ENCODE measurements at places on chromosomes 1 and 21.

DNA sequence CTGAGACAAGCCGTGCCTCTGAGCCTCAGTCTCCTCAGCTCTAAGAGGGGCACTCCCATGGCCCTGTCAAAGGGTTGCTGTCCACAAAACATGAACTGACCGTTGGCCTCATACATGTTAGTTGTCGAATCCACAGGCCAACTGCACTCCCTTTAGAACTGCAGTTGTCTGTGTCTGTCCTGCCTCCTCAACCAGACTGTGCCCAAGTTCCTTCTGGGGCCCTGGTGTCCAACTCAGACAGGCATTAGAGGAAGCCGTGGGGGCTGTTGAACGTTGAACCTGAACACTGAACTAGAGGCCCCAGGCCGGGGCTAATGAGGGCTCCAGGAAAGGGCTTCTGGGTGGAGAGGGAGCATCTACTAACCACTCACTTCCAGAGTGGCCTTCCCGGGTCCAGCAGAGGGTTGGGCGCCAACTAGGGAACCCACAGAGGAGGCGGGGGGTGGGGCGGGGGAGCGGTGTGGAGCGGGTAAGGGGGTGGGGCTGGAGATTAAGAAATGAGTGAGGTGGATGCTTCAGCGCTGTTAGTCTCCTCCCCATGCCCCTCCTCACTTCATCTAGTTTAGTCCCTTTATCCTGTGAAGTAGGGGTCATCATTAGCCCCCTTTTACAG is at the start of gene RAB42:
TSS of gene RAB42 (plus strand) at position 558 of the 613 bp plus-strand sequence. CDS start 247 bp downstream, outside the sequence.
- peak; percentile 58 for DNase-seq

DNA sequence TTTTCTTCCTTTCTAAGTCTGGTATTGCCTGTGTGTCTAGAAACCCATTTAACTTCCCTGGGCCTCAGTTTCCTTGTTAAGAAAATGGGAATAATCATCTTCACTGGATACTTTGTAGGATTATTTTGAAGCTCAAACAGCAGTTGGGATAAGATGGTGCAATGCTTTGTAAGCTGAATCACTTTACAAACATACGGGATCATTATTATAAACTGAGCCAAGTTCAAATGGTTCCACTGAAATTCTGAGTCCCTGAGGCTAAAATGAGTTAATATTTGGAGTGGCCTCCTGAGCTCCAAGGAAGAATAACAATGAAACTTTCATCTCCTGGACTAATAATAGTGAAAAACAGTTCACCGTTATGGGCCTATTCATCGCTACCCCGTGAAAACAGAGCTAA is 388.0 kb downstream of the PLPP3 start:
- DNase-seq, result no peak

GRCh38 chr1:23741609-23742008 is 1.7 kb upstream of the ELOA start:
- DNase-seq, result no peak

- no peak for DNase-seq
Observed at GRCh38 chr1:41286992-41287391, 44.9 kb upstream of the SCMH1 start.

DNA sequence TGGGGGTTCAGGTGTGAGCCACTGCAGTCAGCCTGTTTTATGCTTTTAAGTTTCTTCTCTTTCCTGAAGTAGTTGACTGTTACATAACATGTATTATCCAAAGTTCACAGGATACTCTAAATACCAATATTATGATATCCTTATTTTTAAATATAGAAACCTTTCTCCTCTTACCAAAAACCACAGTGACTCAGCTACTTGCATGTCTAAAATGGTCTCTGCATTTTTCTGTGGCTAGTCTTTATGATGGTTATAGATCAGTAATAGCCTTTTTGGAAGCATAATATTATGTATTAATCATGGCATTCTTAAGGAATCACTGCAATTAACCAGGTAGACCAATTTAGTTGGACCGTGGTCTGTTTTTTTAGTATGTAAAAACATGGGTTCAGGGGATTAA is 210.8 kb upstream of the CACYBP start:
- DNase-seq, result no peak

DNA sequence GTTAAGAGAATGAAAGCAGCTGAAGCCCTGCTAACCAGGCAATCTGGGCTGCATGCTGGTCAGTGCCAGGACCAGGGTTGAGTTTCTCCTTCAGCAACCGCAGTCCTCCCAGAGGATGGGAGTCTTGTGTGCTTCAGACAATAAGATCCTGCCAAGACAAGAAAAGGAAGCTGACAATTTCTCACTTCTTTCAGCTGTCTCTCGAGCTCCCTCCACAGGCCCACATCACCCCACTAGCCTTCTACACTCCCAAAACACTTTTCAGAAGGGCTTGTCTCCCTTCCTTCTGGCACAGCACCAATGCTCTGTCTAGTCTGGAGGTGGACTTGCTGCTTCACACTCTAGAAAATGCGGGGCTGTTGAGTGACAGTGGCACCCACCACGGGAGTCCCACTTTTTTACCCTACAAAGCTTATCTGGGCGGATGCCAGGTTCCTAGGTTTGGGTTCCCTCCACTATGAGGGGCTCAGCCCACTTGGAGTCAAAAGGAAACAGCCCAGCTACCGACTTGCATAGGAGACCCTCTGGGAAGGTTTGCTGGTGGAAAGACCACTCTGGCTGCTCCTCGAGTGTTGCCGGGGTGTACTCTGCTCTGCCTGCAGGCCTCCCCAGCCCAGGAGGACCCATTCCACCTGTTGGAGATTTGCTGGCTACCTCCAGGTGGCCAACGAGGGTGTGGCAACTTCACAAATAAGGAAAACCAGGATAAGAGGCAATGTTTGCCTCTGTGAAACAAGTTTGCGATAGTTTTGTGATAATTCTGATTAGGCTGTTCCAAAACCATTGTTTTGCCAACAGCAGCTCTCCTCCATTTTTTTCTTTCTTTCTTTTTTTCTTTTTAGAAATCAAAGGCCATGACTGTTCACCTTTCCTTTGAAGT is 68.9 kb downstream of the TENT5C start:
- DNase-seq, result peak; percentile 29

- DNase-seq, result no peak
Observed at GRCh38 chr1:14228677-14229076, 369.8 kb upstream of the KAZN start.

- DNase-seq, result peak; percentile 55
Observed at GRCh38 chr1:28518745-28519341, 13.0 kb downstream of the RCC1 start.

DNA sequence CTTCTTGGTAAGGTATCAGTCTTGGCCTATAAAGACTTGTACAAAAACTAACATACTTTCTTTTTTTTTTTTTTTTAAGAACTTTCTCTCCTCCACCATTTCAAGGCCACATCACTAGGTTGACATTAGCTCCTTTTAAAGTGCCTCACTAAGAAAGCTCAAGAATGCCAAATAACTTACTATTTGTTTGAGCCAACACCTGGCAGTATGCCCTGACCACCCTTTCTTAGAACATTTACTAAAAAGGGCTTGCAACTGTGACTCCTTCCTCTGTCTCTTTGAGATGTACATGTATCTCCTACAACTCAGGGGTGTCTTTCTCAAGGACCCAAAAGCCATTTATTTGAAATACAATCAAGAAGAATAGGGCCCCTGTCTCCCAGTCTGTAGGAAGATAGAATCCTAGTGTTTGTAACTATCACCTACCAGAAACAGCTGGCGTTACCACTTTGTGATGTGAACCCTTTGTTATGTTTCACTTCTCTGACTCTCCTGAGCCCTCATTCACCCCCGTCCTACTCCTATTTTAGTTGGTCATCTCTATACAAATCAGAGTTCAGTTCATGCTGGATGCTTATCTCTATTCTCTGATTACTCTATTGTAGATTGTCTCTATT is 12.2 kb upstream of the SAMD13 start:
- DNase-seq, result no peak

GRCh38 chr21:19245188-19245580 is 841.6 kb upstream of the TMPRSS15 start:
- no peak for DNase-seq

GRCh38 chr1:89550995-89551394 is 26.4 kb downstream of the LRRC8B start:
- DNase-seq, result no peak

DNA sequence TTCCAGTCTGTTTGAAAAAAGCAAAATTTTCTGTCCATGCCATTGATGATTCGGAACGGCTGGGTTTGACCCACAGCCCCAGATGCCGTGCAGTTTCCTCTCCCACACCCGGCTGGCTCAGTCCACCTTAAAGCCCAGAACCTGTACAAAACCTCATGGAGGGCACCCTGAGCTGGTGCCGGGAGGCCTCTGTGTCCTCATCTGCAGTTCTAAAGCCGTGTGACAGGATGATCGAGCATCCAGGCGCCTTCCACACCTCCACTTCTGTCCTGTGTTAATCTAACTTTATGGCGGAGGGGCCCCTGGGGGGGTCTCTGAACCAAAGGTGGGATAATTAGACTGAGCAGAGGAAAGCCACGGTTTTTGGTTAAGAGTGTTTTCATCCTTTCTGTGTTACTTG is 49.6 kb downstream of the SLC37A1 start:
- DNase-seq, result no peak

- no peak for DNase-seq
Observed at GRCh38 chr1:111214884-111215283, 12.6 kb upstream of the CHI3L2 start.

DNA sequence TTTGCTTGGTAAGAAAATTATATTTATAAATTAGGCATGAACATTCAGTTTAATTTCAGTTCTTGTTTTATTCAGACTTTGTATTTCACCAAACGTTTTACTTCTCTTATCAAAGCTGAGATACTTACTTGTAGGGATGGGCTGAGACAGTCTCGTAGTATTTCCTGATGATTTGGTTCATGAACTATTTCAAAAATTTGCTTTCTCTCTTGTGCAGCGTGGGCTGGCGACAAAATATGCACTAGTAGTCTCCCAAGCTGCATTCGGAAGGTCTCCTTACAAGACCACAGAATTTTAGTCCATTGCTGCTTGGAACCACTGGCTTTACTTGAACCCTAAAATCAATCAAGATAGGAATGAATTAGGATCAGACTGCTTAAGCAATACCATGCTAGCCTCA is 91.7 kb upstream of the GNG4 start:
- DNase-seq, result no peak

DNA sequence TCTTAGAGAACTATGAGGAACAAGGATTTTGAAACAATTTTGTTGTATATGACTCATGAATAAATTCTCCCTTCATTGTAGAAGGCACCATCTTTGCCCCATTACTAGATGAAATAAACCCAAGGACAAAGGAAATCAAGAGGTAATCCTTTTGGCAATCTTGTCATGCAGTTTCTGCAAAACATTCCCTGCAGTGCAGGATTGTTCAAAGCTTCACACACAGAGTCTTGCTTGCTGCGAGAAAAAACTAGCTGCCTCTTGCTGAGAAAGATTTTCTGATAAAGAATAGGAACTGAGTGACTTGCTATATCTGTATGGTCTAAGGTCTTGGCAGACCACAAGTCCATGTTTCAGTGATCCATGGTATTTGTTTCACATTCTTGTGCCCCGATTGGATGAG is 657.4 kb upstream of the ADGRL4 start:
- no peak for DNase-seq

DNA sequence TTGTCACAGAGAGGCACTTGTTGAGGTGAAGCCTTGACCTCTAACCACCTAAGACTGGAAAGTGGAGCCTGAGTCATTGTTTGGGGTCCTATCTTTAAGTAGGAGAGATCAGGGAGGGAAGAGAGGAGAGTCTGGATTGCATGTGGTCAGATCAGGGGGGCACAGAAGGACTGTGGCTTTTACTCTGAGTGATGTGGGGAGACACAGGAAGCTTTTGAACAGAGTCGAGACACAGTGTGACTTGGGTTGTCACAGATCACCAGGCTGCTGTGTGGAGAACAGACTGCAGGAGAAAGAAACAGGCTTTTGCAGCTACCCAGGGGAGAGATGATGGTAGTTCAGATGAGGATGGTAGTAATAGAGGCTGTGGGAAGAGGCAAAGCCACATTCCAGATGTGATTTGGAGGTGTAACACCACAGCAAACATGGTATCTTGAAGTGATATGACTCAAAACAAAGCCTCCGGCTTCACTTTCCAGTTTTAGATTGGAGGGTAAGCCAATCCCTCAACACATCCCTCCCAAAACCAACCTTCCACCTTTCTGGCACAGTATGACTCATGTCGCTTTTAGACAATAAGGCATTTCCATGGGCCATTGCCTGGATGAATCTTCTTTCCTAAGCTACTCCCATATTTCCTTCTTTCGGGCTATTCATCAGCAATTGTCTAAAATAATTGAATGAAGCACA is 125.8 kb upstream of the SLC44A3 start:
- DNase-seq, result no peak

DNA sequence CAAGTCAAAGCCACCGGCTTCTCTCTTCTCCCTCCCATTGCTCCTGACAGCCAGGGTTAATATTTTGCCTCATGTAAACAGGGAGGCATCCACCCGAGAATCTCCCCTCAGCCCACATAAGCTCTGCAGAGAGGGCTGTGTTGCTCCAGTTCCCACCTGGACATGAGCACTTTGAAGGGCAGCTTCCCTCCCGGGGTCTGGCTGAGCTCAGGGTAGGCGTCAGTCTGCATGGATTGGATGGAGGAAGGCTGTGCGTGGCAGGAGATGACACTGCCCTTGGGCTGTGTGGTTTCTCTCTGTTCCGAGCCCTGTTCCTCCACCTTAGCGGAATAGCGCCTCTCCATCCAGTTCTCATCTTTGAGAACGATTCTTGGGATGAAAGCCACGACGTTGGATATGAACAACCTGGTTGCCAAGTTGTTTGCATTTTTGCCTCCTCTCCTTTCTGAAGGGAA is 53.7 kb upstream of the ETS2 start:
- no peak for DNase-seq

DNA sequence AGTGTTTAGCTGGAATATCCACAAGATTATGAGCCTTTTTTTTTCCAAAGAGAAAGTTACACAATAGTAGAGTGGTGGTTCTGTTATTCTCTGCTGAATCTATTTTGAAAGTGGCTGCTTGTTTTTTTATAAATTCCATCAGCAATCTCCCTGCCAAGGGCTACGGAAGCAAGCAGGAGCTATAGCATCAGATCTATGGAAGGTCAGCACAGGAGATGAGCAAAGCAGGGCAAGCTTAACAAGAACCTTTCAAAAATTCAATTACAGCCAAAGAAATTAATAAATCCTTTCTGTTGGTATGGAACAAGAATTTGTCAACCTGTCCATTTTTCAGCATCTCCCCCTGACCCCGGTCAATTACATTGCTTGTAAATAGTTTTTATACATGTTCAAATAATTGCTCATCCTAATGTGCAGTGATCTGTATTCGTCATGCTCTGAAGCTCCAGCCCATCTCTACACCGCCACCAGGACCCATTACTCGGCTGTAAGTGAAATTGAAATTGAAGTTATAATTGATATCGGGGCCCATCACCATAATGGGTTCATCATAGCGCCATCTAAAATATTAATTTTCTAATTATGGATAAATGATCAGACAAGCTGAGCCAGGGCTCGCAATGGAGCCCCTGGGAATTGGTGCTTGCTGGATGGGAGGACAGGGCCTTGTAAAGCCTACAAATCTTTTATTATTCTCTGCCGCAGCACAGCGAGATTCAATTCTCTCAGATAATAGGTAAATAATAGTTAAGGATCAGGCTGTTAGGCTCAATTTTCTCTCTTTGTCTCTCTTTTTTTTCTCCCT is 215.1 kb downstream of the ATG4C start:
- DNase-seq, result no peak
